Stimulated activated CD4-positive, alpha-beta T cell treated with anti-CD3 and anti-CD28 coated beads, Interleukin-12 subunit alpha, Interleukin-12 subunit beta, amount 100 ng/mL, for 4 hours (primary cell): ENCODE measurements at places on chromosomes 13 and 19.

DNA sequence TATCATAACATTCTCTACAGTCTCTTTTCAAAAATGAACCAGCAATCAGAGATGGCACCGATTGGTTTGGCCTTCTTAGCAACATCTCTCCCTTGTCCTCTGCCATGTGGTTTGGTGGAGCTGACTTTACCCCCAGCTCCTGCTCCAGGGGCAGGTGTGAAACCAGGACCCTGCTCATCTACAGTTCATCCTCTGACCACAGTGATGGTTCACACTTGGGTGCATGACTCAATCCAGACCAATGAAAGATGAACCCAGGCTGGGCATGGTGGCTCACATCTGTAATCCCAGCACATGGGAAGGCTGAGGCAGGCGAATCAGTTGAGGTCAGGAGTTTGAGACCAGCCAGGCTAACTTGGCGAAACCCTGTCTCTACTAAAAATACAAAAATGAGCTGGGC lies 33.6 kb upstream of the FFAR2 start:
- no peak for DNase-seq

DNA sequence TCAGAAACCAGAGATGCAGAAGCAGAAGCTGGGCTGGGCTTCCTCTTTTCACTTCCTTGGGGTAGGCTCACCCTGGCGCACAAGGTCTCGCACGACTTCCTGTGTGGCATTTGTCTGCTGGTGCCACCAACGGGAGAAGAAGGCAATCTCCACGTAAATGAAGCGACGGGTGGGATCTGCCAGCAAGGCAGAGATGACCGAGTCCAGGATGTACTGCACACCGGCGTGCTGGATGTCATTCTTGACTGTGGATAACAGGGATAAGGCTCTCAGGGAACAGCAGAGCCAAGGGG lies 1.3 kb downstream of the MAN2B1 start:
- peak; percentile 45 for DNase-seq

DNA sequence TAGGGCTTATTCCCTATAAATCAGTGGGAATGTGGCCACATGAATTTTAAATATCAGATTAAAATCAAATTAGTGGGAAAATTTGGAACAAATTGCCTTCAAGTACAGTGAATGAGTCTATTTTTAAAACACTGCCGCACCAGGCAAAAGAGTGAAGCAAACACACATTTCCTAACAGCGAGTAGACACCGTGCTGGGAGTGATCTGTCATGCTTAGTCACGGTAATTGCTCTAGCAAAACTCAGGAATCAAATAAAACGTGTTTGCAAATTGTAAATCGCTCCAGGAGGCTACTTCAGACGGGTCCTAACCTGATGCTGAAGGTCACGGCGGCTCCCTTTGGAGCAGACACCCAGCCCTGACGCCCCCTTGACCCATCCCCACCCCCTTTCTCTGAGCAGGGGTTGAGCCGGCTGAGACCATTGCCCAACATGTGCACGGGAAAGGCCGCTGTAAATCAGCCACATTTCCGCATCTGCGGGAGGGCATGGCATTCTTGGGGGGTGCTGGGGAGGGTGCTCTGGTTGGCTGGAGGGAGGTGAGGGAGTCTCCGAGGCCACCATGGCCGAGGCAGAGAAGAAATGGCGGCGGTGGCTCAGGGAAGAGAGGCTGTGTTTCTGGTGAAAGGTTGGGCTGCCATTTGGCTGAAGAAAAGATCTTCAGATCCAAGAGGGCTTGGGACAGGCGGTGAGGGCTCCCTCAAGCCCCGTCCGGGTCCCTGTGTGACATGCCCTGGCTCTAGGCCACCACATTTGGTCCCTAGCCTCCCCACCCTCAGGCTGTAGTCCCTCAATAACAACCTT lies 8.9 kb downstream of the CEBPA start:
- no peak for DNase-seq

DNA sequence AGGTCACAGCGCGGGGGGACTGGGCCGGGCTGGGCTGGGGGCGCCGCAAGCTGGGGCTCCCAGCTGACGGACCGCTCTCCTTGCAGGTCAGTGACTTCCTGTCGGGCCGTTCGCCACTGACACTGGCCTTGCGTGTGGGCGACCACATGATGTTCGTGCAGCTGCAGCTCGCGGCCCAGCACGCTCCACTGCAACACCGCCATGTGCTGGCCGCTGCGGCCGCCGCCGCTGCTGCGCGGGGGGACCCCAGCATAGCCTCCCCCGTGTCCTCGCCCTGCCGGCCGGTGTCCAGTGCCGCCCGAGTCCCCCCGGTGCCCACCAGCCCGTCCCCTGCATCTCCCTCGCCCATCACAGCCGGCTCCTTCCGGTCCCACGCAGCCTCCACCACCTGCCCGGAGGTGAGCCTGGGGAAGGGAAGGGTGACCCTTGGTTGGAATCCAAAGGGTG lies 5.7 kb downstream of the MIDN start:
- DNase-seq = no peak

- DNase-seq = no peak
Measured at GRCh38 chr19:10895920-10896319, 24.6 kb downstream of the CARM1 start.

- no peak for DNase-seq
Measured at GRCh38 chr19:24078680-24079079, 8.3 kb upstream of the ZNF254 start.

DNA sequence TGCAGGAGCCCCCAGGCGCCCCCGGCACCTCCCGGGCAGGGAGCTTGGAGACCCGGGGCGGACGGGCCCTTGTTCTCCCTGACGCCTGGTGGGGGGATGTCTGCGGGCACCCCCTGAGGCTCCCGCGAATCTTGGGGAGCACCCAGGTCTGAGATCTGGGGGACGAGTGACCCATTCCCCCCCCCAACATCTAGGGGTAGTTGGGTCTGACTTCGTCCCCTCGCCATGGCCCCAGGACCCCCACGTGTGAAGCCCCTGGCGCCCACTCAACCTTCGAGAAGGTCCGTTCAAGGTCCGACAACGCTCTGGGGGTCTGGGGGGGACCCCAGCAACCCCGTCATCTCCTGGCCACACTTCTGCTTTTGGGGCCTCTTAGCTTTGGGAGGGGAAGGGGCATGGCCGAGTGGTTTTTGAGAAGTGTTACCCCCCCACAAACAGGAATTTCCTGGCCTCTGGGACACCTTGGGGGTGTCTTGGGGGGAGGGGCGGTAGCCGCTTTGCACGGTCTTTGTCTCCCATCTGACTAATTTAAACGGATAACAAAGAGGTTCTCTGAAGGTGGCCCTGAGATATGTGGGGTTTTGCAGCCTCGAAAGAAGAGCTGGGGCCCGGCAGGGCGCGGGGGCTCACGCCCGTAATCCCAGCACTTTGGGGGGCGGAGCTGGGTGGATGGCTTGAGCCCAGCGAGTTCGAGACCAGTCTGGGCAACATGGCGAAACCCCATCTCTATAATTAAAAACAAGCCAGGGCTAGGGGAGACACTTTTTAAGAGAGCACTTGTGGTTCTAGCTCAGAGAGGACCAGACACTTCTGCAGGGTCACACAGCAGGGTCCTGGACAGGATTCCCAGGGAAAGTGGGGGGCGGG lies 608 bp downstream of the CNN2 start:
- DNase-seq = no peak

- no peak for DNase-seq
Measured at GRCh38 chr13:30366088-30366487, 56.2 kb upstream of the UBE2L5 start.

- no peak for DNase-seq
Measured at GRCh38 chr13:83162493-83162892, 719.8 kb downstream of the SLITRK1 start.

- DNase-seq = no peak
Measured at GRCh38 chr13:83150616-83151307, 731.5 kb downstream of the SLITRK1 start.

DNA sequence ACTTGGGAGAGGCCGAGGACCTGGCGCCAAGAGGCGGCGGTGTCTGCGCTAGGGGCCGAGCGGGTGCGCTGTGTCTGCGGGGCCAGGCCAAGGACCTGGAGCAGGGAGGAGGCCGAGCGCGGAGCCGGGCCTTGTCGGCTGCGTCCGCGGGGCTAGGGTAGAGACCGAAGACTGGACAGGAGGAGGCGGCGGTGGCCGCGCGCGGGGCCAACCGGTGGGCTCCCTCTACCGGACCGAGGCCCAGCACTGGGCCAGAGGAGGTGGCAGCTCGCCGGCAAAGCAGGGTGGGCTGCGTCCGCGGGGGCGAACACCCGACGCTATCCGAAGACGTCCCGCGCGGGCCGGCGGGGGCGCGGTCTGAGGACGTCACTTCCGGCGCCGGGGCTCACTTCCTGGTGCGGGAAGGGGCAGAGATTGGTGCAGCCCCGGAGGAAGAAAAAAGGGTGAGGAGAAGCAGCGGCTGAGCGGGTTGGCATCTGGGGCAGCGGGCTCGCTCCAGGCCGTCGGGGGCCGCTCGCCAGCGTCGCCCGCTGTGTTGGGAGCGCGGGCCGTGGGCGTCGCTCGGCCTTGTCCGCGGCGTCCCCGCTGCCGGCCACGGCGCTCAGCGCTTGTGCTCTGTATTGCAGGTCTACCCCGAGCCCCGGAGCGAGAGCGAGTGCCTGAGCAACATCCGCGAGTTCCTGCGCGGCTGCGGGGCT lies 38.3 kb downstream of the ARHGEF7 start:
- DNase-seq = peak; percentile 94

DNA sequence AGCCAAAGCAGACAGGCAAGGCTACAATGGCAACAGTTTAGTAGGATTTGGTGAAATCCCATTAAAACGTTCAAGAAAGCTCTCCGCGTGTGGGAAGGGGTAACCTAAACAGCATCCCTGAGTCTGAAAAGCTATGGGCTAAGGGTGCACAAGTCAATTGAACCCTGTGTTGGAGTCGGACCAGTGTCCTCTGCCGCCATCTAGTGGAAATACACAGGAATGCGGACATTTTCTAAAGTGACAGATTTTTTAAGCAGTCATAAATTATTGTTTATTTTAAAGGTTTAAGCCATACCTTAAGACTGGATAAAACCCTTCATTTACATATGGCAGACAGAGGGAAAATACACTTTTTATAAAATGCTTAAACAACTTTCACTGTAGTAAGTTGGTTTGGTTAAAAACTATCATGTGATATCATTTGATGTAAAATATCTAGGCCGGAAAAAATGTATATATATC lies 26.5 kb upstream of the LSM14A start:
- DNase-seq = peak; percentile 28

- DNase-seq = no peak
Measured at GRCh38 chr19:45767881-45768654, 984 bp downstream of the SIX5 start.

- no peak for DNase-seq
Measured at GRCh38 chr13:49029570-49029969, 53.9 kb downstream of the FNDC3A start.

DNA sequence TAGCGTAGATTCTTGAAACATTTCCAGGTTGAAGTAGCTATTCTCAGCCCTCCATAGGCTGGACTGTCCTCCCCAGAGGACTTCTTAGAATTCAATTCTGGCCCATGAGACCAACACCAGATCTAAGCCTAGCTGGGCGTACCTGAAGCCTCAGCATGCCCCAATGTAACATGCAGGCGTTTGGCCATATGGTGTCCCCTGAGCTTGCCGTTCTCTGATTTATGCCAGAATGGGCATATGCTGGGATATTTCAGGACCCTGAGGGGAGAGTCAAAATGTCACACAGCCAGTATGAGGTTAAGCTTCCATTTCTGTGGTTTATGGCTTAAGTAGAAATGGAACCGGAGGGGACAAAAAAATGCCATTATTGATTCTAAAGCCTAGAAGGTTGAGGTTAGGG lies 317.7 kb upstream of the OBI1 start:
- no peak for DNase-seq

DNA sequence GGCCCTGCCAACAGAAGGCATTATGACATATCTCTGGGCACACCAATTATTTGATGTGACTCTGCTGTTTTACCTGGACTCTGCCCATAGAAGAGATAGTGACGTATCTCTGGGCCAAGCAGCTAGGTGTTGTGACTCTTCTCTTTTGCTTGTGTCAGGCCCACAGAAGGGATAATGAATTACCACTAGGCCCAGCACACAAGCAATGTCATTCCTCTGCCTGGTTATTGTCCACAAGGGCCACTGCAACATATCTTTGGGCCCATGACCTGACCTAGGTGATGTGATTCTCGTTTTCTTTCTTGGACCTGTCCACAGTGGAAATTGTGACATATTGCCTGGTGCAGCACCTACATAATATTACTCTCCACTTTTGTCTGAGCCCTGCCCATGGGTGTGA lies 65.1 kb upstream of the ZNF724 start:
- no peak for DNase-seq

DNA sequence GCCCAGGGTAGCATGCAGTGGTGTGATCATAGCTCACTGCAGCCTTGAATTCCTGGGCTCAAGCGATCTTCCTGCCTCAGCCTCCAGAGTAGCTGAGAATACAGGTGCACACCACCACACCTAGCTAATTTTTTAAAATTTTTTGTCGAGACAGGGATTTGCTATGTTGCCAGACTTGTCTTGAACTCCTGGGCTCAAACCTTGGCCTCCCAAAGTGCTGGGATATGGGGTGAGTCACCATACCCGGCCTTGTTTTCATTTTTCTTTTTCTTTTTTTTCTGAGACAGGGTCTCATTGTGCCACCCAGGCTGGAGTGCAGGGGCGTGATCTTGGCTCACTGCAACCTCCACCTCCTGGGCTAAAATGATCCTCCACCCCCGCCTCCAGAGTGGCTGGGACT lies 38.7 kb downstream of the KEAP1 start:
- no peak for DNase-seq

- peak; percentile 87 for DNase-seq
Measured at GRCh38 chr19:1568320-1569019, at the start of gene MEX3D. TSS of gene MEX3D (minus strand) at chr19:1568325. CDS start at chr19:1568058, 267 bp downstream.

- DNase-seq = no peak
Measured at GRCh38 chr19:13918726-13919411, 12.9 kb downstream of the CC2D1A start.

DNA sequence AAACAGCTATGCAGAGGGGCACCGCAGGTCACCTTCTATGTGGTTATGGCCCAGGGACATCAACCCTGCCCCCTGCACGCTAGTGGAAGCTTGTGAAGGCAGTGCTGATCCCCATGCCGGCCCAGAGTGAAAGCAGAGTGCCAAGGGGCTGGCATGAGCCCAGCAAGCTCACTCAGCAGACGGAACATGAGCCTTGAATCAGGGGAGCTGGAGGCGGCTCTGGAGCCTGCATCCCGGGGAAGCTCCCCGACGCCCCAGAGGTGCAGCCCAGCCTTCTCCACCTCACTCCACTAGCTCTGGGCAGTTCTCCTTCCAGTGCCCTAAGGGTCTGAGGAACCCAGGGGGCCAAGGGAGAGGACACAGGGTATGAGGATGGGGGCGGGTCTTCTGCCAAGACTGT lies 19.0 kb upstream of the ISYNA1 start:
- DNase-seq = no peak

- peak; percentile 97 for DNase-seq
Measured at GRCh38 chr19:6460099-6460884, 700 bp upstream of the SLC25A23 start.

- no peak for DNase-seq
Measured at GRCh38 chr19:8311461-8312260, 3.5 kb upstream of the CD320 start.

DNA sequence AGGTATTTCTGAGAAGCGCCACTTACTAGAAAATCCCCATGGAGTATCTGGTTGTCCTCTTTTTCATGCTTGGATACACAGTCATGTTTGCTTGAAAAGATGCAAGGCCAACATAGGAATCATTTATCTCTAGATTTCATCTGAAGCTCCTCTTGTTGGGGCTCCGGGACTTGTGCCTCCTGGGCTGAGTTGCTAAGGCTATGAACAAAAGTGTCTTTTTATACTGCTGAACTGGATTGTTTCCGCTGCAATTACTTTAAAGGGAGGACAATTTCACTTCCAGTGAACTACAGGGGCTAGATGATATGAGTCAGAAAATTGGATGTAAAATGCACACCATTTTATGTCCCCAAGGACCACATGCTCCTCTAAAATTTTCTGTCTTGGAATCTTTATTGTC lies 114.1 kb downstream of the TNFSF13B start:
- DNase-seq = no peak

GRCh38 chr13:27183561-27184147 lies 12.0 kb upstream of the USP12 start:
- DNase-seq = no peak
